ACHN (cell line): ENCODE measurements at places on chromosomes 11 and 22.
A peak's percentile ranks its signal among the peaks of the same experiment; 100 is the strongest.

GRCh38 chr22:31090217-31091085, 9.3 kb downstream of the SMTN start:
- no peak for DNase-seq

DNA sequence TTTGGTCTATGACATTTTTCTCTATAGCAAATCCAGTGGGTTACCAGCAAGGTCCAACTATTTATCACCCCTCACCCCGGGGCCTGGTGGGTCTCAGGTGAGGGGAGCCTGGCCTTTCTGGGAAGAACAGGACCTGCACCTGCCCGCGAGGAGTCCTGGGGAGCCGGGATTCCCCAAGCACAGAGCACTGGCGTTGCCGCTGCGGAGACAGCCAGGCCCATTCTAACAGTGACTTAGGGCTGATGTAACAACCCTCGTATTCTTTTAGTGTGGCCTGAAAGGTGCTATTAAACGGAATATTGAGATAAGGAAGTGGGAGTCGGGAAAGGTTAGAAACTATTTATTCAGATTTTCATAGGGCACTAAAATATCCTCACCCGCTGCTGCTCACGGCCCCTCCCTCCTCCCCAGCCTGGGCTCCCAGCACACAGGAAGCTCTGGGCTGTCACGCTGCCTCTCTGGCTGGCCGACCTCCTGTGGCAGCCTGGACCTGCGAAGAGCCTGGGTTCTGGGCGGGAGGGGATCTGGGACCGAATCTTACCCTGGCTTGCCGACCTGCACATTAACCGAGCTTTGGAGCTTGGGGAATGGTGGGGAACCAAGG, 141.2 kb downstream of the MIAT start:
- DNase-seq: no peak

GRCh38 chr11:112795142-112795815, 165.9 kb upstream of the NCAM1 start:
- DNase-seq: peak; percentile 35

DNA sequence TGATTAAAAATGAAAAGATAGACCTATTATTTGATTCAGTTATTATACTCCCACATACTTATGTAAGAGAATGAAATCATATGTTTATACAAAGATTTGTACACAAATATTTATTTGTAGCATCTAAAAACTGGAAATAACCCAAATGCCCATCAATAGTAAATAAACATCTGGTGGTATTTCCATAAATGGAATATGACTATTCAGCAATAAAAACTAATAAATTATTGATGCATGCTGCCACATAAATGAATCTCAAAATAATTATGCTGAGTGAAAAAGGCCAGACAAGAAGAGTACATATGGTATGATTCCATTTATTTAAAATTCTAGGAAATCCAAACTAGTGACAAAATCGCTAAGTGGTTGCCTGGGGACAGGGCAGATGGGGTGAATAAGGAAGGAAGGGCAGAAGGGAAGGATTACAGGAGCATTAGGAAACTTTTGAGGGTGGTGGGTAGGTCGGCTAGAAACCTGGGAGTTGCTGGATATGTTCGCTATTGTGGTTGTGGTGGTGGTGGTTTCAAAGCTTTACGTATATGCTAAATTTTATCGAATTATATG, 41.5 kb downstream of the JAM3 start:
- DNase-seq: no peak

- no peak for DNase-seq
Measured at GRCh38 chr11:125685228-125685627, 4.6 kb upstream of the ACRV1 start.

- DNase-seq: no peak
Measured at GRCh38 chr22:41479671-41480396, 10.9 kb downstream of the ACO2 start.

- no peak for DNase-seq
Measured at GRCh38 chr11:16784097-16784496, 45.6 kb downstream of the C11orf58 start.

DNA sequence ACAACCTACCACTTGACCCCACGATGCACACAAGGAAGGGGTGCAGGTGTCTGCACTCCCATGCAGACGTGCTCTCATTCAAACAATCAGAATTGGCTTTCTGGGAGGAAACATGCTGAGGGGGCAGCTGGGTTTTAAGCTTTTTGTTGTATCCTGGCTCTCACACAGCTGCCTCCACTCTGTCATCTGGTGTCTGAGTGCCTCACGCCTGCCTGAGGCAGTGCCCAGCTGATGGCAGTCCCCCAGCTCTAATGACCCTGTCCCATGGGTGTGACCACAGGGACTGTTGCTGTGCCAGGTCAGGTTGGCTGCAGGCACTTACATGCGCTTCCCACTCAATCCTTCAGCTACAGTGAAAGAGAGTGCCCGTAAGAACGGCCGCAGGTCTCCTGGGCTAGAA, 53.7 kb downstream of the ARFGAP3 start:
- no peak for DNase-seq

DNA sequence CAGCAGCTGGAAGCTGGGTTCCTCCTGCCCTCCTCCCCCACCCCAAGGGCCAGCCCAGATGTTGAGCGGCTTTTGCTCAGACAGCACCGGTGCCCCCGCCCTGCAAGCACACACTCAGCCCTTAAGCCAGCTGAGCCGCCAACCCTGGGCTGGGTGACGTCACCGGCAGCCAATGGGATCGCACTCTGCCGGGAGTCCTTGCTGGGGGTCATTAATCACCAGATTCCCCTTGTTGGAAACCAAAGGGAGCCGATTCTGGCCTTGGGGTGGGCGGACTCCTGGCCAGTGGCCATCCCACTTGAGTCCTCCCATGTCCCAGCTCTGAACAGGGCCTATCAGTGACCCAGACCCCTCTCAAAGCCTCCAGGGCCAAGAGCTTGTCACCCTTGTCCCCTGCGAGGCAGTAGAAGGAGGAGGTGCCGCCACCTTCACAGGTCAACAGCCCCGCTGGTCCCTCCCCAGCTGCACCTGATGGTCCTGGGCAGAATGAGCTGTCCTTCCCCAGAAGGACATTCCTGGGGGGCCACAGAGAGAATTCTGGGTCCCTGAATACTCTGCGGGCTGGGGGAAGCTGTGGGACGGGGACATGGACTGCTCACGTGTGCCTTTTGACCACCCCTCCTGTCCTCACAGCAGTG, 7.4 kb downstream of the DUSP8 start:
- peak; percentile 64 for DNase-seq

DNA sequence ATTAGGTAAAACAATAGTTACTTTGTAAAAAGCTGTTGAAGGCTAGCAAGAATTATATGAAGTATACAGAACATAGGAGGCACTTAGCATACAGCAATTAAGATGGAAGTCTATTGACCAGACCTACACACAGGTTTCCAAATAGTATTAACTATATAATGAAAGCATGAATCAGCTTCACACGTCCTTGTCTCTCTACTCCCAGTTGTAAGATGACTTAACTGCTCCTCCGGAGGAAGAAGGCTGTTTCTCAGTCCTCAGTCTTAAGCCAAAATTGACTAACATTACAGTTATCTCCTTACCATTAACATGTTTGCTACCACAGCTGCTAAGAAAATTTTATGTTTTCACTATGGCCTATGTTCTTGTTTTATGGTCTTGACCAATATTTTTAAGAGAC, 24.7 kb downstream of the SIK3 start:
- no peak for DNase-seq

- DNase-seq: no peak
Measured at GRCh38 chr11:121451178-121451985, 732 bp upstream of the SORL1 start.

GRCh38 chr22:22755778-22756100, 111.3 kb downstream of the GGTLC2 start:
- no peak for DNase-seq

GRCh38 chr11:108402241-108402640, 65.1 kb downstream of the C11orf65 start:
- no peak for DNase-seq

DNA sequence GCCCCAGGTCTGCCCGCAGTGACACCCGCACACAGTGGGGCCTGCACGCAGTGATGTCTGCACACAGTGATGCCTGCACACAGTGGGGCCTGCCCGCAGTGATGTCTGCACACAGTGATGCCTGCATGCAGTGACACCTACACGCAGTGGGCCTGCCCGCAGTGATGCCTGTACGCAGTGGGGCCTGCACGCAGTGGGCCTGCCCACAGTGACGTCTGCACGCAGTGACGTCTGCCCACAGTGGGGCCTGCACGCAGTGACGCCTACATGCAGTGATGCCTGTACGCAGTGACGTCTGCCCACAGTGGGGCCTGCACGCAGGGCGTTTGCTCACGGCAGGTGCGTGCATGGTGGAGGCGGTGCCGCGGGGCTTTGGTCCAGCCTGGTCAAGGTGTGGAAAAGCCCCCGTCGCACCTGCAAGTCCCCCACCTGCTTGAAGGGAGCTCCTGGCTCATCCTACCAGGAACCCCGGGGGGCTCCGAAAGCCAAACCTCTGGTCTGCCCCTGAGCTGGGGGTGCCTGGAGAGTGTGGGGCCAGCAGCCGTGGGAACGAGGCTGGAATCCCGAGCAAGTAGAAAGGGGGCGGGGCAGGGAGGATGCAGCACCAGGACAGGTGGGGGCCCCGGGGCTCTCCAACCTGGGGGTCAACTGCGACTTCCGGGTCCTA, 8.9 kb upstream of the SYT8 start:
- DNase-seq: no peak

- DNase-seq: no peak
Measured at GRCh38 chr22:41974691-41975290, 5.5 kb downstream of the SEPTIN3 start.

DNA sequence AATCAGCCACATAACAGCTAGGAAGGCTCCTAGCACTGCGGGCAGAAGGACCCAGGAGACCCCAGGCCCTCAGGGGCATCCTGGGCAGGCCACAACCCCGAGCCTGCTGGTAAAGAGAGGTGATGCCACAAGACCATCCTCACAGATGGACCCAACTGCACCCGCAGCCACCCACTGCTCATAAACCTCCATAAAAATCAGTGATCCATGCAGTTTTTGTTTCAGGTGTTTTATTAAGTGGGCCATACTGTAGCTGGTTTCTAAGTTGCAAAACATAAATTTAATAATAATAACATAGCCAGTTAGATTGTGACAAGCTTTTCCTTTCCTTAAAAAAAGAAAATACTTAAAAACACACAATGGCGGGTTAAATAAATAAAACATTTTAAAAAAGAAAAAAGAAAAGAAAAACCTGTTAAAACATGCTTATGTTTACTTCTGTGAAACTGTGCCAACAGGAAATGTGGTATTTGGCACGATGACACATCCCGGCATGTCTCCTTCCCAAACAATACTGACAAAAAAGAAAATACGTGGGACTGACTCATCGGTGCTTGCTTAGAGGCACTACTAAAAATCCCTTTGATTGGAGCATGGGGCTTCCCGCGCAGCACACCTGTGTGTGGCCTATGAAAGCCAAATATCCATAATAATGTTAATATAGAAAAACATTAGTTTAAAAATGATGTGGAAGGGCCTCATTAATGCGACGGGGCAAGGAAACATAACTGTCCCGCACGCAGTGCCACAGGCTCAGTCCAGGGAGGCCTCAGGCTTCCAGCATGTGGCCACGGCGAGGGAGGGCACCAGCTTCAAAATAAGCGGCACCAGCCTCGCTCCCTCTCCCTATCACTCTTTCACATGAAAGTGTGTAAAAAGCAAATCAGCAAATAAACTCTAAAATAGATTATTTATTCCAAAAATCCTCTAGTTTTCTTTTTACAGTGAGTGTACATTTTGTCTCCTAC, 47.5 kb upstream of the SCUBE2 start:
- peak; percentile 78 for DNase-seq

GRCh38 chr22:49301398-49302149, 526.1 kb downstream of the BRD1 start:
- DNase-seq: no peak

DNA sequence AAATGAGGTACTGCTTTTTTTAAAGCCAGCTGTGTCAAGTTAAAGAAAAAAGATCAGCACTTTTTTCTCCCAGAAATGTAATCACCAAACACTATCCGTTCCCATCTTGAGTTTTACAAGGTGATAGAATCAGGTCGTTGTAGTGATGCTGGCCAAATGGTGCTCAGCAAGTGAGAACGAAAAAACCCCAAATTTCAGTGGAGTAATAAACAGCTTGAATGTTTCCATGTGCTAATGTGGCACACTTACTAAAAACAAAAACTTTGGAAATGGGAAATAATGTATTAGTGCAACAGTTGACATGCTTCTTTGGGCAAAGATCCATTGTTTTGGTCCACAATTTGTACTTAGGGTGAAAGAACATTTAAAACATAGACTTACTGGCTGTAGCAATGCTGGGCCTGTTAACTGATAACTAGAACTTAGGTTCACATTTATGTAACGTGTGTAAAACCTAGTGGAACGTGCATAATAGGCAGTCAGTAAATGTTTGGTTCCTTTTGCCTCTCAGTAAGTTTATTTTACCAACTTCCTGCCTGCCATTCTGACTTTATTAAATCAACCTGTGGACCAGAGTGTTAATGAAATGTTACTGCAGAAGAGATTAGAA, 15.4 kb upstream of the GDPD4 start:
- DNase-seq: no peak

GRCh38 chr11:129960216-129961214, 42.1 kb downstream of the PRDM10 start:
- DNase-seq: peak; percentile 84

DNA sequence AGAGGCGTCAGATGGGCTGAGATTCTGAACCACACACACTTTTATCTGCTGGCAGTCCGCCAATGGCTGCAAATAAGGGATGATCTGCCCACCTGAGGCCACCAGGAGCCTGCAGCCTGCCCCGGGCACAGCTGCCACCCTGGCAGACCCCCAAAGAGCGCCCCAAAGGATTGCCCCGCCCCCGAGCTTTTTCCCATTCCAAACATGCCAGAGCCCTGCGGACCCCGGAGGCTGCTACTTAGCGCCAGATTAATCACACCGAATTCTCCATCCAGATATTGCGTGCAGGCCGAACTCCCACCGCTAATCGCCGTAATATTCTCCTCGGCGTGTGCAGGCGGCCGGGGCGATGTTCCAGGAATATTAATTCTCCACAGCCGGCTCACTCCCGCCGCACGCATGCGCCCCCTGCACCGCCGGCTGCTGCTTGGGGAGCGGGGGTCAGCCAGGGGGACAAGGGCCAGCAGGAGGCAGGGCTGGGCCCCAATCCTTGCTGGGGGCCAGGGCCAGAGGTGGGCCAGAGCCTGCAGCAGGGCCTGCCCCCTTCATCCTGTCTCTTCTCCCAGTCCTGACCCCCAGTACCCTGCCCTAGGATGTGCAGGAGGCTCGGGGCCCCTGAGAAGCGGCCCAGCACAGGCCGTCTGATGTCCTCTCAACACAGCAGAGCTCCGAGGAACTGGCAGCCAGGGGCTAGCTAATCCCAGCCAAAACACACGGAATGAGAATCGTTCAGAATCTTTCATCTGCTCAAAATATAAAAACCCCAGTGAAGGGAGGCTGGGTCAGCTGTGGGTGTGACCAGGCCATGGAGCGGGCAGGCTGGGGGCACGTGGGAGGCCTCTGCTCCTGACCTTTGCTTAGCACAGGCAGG, 19.5 kb upstream of the TCF20 start:
- no peak for DNase-seq
